ENCODE measurements at places on chromosomes 2 and 18.

DNA sequence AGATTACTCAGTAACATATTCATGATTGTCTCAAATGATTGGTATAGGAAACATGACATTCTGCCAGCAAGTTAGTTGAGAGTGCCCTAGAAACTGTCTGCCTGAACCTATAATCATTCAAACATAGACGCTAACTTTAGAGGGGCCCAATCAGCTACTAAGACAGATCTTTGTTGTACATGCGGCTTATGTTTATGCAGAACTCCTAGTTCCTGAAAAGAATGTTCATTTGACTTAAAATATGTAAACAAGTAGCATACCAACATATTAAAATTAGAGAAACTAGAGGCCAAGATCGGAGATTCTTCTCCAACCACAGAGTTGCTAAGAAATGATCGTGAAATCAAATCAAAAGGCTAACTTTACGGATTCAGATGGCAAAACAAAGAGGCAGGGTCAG lies 4.2 kb upstream of the METAP1D start:
- peaks cover 13% of the 10 kb centered on the region for H3K36me3 ChIP-seq
- H3K4me3 ChIP-seq = no peak overlapping the region
- peaks cover 7% of the 10 kb centered on the region for H3K4me1 ChIP-seq
- no peaks in the 10 kb centered on the region for H3K27me3 ChIP-seq
- no peak for DNase-seq
- H3K27ac ChIP-seq = no peak overlapping the region

GRCh38 chr2:144333143-144333555 lies 186.8 kb downstream of the ZEB2 start:
- H3K27ac ChIP-seq = peak overlapping the region; percentile 96
- no peaks in the 10 kb centered on the region for H3K27me3 ChIP-seq
- no peak for DNase-seq
- H3K4me3 ChIP-seq = peak overlapping the region; percentile 79

GRCh38 chr2:24297663-24298062 lies 62.7 kb downstream of the ITSN2 start:
- H3K4me3 ChIP-seq = no peak overlapping the region
- peaks cover 26% of the 10 kb centered on the region for H3K36me3 ChIP-seq
- H3K27me3 ChIP-seq = no peaks in the 10 kb centered on the region
- H3K4me1 ChIP-seq = peaks cover 7% of the 10 kb centered on the region

DNA sequence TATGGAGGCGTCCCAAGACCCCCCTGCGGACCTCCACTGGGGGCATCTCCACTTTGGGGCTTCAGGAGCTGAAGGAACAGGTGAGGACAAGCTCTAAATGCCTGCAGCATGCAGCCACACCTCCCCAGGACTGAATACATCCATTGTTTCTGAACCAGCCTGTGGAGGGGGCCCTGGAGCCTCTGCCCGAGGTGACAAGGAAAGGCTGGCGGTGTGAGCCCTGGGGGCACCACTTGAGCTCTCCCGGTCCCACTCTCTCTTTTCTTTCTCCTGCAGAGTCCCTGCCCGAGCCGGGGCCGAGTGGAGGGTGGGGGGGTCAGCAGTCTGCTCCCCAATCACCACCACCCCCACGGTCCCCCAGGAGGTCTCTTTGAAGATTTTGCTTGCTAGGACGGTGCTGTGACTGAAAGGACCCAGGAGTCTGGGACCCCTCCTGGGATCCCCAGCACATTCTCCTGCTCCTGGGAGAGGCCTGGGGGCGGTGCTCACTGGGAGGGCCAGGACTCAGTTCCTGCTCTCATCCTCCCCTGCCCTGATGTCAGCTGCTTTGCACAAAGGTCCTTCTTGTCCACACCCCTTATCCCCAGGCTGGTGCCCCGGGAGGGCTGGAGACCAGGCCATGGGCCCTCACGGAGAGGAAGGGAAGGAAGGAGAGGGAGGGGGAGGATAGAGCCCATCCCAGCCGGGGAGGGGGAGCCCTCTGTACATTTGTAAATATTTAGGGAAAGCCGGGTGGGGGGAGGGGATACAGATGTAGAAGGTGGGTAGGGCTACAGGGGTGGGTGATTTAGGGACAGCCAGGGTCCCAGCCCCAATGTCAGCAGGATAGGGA lies 5.7 kb downstream of the CHPF start:
- peaks cover 27% of the 10 kb centered on the region for H3K4me1 ChIP-seq
- H3K27me3 ChIP-seq = peaks cover 13% of the 10 kb centered on the region
- H3K36me3 ChIP-seq = peaks cover 54% of the 10 kb centered on the region

DNA sequence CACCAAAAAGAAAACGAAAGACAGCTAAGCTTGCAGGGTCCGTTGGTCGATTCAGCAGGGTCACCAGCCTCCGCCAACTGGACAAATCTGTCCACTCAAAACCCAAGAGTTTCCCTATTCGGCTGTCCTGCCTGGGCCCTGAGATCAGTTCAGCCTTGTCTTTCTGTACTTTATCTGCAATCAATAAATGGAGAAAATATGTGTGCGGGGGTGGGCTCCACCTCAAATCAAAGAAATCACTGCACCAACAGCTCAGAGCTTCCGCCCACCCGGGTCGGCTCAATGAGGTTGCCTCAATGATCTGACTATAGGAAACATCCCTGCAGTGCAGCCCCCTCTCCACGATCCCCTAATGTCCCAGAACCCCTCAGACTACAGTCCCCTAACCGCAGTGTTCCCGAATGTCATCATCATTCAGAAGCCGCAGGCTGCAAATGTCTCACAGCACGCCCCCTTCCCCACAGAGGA lies 447 bp downstream of the GGCX start:
- H3K4me1 ChIP-seq = peaks cover 19% of the 10 kb centered on the region
- DNase-seq = no peak
- H3K36me3 ChIP-seq = peaks cover 24% of the 10 kb centered on the region
- H3K4me3 ChIP-seq = peak overlapping the region; percentile 90
